ENCODE measurements at places on chromosomes 3 and 15.

GRCh38 chr3:37141676-37142075, 32.7 kb downstream of the LRRFIP2 start:
- no peak for DNase-seq

DNA sequence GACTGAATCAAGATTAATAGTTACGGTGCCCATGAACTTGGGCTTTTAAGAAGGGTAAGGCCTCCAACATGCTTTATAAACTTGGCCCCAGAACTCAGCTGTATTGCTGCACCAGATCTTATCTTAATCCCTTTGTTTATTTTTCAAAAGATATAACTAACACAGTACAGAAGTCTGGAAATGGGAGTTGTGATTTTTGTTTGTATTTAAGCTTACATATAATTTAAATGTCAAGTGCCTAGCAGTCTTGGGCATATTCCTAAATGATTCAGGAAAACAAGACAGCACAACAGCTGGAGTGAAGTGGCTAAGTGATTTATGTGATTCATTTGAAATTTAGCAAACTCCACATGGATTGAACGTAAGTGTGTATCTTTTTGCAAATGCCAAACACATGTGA, 56.2 kb downstream of the NBEAL2 start:
- DNase-seq: no peak

- DNase-seq: no peak
Measured at GRCh38 chr3:183930086-183930485, 45.4 kb upstream of the PARL start.

GRCh38 chr3:10808974-10809373, 7.1 kb upstream of the SLC6A11 start:
- DNase-seq: no peak

DNA sequence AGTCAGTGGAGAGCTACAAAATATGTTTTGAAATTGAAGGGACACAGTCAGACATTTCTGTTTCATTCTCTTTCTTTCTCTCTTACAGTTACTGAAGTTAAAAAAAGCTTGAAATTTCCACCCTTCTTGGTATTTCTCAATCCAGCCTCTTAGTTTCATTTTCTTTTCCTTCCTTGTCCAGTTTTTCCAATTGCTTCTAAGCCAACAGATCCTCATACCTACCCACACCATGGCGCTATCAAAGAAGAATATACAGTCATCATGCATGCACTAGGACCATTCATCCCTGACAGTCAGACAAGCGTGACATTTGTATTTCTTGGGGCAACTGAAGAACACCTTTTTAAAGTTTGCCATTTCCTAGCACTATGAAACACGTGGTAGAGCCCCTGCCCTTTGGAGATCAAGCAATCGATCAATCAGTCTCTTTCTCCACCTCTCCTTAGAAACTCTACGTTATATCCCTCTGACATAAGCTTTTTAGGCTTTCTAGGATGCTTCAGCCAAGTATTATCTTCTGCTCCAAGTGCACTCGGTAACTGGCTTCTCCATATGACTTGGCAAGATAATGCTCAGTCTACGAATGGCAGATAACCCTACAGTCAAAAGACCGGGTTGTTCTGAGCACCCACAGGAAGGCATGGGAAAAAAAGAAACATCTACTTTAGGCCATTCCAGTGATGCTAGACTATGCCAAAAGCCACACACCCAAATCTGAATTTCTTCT, 65.4 kb downstream of the FBN1 start:
- DNase-seq: no peak

- no peak for DNase-seq
Measured at GRCh38 chr3:111610189-111610588, 15.0 kb upstream of the ZBED2 start.

DNA sequence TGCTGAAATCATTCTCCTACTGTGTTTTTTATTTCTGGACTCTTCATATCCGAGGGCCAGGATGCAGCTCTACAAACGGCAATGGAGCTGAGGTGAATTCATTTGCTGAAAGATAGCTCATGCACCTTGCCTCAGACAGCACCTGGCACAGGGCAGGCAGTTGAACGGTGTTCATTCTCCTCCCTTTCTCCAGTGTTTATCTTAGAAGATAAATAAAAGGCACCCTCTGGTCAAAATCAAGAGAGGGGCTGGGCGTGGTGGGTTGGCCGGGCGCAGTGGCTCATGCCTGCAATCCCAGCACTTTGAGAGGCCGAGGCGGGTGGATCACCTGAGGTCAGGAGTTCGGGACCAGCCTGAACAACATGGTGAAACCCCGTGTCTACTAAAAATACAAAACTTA, 79.3 kb upstream of the LMOD3 start:
- no peak for DNase-seq

DNA sequence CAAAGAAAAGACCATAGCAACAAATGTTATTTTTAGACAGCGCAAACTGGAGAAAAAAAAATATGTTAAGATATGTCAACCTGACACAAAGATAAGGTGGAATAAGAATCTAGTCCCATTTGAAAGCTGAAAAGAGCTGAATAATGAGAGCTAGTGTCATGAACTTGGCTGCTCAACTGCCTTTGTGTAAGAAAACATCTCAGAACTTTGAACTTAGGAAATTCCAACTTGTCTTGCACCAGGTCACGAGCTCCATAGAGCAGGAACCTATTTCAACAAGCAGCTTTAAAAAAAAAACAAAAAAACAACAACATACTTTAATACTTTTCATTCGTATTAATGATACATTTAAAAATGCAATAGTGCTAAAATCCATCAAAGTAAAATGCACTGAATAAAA, 79.5 kb downstream of the ZNF280D start:
- DNase-seq: no peak

DNA sequence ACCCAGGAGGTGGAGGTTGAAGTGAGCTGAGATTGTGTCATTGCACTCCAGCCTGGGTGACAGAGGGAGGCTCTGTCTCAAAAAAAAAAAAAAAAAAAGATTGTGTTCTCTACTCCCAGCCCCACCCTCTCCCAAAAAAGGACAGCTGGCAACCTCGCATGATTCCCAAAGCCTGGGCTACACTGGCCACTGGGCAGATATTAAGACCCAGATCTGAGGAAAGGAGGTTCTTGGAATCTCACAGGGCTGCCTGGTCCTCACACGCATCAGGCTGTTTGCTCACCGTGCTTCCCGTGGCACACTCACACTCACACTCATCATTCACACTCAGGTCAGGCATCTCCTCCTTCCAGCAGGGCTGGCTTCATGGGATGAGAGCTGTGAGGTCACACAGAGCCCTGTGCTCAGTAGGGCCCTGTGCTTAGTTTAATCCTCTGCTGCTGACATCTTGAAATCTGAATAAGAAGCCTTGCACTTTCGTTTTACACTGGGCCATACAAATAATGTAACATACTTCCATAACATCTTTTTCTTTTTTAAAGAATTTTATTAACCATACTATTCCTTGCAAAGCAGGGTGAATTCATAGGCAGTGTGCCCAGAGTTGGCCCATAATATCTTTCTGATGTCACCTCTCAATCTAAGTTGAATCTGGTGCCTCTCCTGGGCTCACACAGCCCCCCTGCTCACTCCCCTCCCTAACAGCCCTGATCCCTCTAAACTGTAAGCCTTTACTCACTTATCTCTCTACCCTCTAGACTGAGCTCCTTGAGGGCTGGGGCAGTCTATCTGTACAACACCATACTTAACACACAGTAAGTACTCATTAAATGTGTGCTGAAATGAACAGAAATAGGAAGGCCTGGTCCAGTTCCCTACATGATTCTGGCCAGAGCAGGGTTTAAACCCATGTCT, 50.2 kb upstream of the C15orf39 start:
- no peak for DNase-seq

DNA sequence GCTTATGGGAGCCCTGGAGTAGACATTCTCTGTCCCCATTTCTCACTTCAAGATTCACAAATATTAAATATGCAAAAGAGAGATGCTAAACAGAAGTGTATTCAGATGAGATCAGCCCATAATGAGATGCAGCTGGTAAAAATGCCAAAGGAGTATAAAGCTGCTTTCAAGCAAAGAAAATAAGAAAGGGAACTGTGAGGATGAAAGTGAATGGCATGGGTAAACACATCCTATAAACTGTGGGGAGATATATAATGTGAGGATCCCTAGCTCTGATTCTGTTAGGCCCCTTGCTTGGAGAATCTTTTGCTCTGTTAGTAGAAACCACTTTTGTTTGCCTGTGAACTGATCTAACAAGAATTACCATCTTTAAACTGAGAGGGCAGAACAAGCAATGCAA, 396.6 kb downstream of the SOX2 start:
- DNase-seq: no peak

- DNase-seq: peak; percentile 77
Measured at GRCh38 chr15:82262422-82263026, at the start of the genes EFL1 and SAXO2. Gene EFL1 (minus strand): TSS chr15:82262734. CDS start chr15:82261778, 956 bp downstream. Gene SAXO2 (plus strand): TSS chr15:82262818. CDS start chr15:82262880, 62 bp downstream.

DNA sequence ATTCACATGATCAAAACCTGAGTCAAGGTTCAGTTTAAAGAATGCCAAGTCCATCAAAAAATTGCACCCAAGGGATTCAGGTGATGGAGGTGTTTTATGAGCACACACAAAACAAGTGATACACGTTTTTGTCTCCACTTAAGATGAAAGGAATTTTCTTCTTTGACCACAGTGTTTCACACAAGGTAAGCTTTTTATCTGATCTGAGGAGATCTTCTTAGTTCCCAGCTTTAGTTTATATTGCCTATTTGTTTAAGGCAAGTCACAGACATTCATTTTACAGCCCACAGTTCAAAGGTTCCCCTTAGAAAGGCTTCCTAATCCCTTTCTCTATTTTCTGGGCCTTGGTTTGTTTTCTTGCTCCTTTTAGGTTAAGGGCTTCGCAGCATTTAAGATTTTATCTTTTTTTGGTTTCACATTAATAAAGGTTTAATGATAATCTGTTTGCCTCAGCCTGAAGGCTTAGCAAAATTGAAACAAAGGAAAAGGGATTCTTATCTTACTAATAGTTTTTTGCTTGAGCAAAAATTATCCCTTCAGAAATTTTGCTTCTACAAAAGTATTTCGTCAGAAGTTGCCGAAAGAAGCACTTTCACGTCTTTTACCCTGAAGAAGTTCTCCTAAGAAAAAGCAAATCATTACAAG, 420.5 kb upstream of the NAALADL2 start:
- no peak for DNase-seq

DNA sequence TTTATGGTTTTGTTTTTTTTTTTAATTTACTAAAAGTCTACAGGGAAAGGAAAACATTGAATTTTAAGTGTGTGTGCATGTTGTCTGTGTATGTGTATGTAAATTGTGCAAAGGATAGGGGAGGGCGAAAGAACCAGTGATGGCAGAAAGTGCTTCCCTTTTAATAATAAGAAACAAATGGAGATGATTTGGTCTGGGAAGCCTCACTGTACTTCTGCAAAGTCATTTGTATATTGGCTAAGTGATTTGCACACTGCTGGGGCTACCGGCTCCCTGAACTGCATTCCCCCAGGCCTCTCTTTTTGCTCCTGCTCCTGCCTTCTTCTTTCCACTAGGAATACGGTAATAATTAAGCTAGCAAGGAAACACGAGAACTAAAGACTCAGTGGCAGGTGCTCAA, 101.2 kb downstream of the CD47 start:
- no peak for DNase-seq

GRCh38 chr3:124699686-124700396, 30.4 kb upstream of the UMPS start:
- DNase-seq: no peak

DNA sequence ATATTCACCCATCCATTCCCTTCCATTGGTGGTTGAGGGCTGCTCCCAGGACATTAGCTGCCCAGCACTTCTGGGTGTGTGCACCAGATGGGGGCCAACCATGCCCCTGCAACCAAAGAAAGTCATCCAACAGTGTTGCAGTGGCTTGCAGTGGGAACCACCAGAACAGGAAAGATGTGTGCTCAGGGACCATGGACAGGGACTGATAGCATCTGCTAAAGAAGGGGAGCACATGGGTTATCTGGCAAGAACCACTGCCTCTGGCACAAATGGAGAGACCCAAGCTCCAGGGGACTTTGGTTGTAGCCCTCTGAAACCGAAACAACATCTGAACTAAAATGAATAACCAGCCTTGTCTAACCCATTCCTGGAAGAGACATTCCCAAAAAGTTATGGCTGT, 8.1 kb downstream of the DCLK3 start:
- DNase-seq: no peak

GRCh38 chr15:81941479-81941878, 104.3 kb downstream of the MEX3B start:
- DNase-seq: no peak

DNA sequence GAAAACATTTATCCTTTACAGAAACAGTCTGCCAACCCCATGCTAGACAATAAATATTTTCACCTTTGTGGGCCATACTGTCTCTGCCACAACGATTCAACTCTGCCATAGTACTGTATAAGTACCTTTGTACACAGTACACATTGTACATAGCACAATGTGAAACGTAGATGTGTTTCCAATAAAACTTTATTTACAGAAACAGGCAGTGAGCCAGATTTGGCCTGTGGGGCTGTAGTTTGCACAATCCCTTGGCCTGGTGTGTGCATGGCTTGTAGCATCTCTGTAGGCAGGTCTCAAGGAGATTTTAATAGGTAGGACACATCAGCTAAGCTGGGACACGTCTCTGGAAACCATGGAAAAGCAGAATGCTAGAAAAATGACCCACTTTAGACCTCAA, 74.3 kb downstream of the TFG start:
- no peak for DNase-seq

- no peak for DNase-seq
Measured at GRCh38 chr3:17182166-17182565, 297.4 kb downstream of the PLCL2 start.

GRCh38 chr3:129623447-129624118, 17.1 kb upstream of the PLXND1 start:
- peak; percentile 15 for DNase-seq

DNA sequence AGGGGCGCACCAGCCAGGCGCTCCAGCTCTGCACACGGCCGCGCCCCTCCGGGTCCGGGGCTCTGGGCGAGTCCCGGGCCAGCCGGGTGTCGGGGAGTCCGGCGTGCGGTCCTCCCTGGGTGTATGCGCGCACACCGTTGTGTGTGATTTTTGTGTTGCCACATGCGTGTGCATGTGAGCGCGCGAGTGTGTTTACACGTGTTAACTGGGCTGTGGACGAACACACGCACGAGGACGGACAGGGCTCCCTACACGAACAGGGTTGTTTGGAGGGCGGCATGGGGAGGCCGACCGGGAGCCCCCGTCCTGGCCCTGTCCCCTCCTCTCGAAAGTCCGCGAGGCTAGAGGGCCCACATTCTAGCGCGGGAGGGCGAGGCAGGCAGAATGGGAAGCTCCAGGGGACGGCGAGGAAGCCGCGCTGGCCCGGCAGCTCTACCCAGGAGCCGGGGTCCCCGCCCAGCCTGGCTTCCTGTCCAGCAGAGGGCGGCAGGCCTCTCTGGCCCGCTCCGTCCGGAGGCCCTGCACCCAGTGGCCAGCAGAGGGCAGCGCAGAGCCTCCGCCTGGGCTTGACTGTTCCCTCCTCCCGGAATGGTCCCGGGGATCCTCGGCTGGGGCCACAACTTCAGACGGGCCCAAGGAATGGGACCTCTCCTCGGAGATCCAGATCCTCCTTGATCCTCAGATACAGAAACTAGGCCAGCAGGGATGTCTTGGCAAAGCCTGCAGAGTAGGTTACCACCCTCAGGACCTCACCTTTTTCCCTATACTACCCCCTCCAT, 611 bp upstream of the LINGO1 start:
- DNase-seq: peak; percentile 94

DNA sequence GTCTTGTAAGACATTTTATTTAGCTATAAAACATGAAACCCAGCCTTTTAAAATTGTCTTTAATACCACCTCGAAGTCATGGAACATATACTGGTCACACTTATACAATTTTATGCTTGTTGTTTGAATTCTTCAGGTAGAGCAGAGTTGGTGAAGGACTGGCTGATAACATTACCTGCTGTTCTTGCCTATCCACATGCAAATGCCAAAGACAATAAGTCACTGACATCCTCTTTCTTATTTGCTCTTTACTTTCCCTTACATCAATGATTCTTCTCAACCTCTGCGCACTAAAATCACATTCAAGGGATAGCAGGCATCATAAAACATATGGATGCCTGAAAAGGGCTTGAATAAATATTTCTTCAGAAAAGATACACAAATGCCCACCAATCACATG, 392.5 kb upstream of the ATP11B start:
- no peak for DNase-seq
